Activated naive CD4-positive, alpha-beta T cell treated with anti-CD3 and anti-CD28 coated beads, Interleukin-2, amount 10 ng/mL, durations not matched to agents 7 days and 5 days (primary cell): ENCODE measurements at places on chromosomes 4 and X.

GRCh38 chr4:8278009-8278395 is 8.4 kb downstream of the HTRA3 start:
- DNase-seq, result no peak
- H3K4me1 ChIP-seq, result no peaks in the 10 kb centered on the region
- peaks cover 21% of the 10 kb centered on the region for H3K27me3 ChIP-seq
- no peak overlapping the region for H3K27ac ChIP-seq

DNA sequence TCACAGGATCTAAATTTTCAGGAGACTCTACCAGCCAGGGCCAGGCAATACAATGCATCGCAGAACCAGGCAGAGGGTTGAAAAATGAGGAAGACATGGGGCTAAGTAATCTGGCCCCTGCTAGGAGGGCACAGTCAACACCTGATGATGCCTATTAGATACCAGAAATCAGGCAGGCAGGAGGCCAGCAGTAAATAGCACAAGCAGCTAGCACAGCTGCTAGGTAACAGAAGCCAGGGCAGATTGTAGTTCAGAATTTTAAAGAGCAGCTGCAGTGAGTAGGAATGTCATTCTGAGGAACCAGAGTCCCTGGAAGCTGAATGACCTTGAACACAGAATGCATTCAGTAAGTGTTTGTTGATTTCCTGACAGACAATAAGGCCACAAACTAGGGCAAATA is 38.8 kb upstream of the TRPC5OS start:
- H3K27ac ChIP-seq, result no peak overlapping the region
- no peaks in the 10 kb centered on the region for H3K4me1 ChIP-seq
- no peaks in the 10 kb centered on the region for H3K36me3 ChIP-seq

GRCh38 chrX:78643096-78643495 is 16.0 kb downstream of the RTL3 start:
- peaks cover 19% of the 10 kb centered on the region for H3K4me1 ChIP-seq
- peaks cover 11% of the 10 kb centered on the region for H3K27me3 ChIP-seq
- H3K27ac ChIP-seq, result no peak overlapping the region

DNA sequence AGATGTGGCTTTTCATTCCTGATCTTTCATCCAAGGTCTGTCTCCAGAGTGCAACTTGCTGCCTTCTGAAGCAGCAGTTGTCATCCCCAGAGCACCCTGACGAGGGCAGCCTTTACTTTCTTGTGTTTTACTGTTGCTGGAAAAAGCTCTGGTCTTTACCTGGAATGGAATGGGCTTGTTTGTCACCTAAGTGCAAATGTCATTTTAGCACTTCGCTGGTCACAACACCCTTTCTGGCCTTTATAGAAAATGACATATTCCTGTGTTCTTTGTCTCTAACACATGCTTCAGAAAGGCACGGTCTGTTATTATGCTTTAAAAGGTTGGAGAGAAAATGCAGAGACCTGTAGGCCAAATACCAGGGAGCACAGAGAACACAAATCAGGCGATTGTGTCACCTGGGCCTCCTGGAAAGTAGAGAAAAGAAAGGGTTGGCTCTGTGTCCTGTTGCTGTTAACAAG is 332.7 kb upstream of the IGFBP7 start:
- no peak overlapping the region for H3K27ac ChIP-seq
- no peak overlapping the region for H3K4me3 ChIP-seq
- H3K4me1 ChIP-seq, result no peaks in the 10 kb centered on the region
- H3K36me3 ChIP-seq, result no peaks in the 10 kb centered on the region
- DNase-seq, result no peak
- H3K27me3 ChIP-seq, result no peaks in the 10 kb centered on the region

GRCh38 chr4:84750260-84750959 is 167.5 kb downstream of the CDS1 start:
- H3K27me3 ChIP-seq, result no peaks in the 10 kb centered on the region
- no peaks in the 10 kb centered on the region for H3K4me1 ChIP-seq
- no peak for DNase-seq
- H3K36me3 ChIP-seq, result no peaks in the 10 kb centered on the region

DNA sequence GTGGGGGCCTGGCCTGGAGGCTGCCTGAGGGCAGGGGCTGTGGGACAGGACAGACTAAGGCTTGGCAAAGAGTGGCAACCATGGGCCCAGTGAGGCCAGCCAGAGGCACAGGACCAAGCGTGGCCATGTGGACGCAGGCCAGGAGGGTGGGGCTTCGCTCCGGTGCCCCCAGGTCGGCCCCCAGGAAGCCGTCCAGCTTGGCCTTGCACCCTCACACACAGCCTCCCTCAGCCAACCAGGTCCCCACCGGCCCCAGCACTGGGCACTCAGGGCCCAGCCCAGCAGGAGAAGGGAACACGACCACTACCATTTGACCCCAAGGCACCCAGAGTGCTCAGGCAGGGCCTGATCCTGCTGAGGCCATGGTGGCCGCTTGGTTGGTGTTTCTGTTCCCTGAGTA is 57.2 kb downstream of the FAM53A start:
- no peak for DNase-seq
- H3K36me3 ChIP-seq, result no peaks in the 10 kb centered on the region
- H3K27ac ChIP-seq, result no peak overlapping the region
- H3K27me3 ChIP-seq, result no peaks in the 10 kb centered on the region
- H3K4me1 ChIP-seq, result no peaks in the 10 kb centered on the region

GRCh38 chr4:152032722-152033131 is 271.9 kb upstream of the GATB start:
- H3K4me3 ChIP-seq, result no peak overlapping the region
- DNase-seq, result no peak
- H3K36me3 ChIP-seq, result peaks cover 5% of the 10 kb centered on the region
- H3K27ac ChIP-seq, result no peak overlapping the region
- no peaks in the 10 kb centered on the region for H3K27me3 ChIP-seq
- H3K4me1 ChIP-seq, result peaks cover 3% of the 10 kb centered on the region

DNA sequence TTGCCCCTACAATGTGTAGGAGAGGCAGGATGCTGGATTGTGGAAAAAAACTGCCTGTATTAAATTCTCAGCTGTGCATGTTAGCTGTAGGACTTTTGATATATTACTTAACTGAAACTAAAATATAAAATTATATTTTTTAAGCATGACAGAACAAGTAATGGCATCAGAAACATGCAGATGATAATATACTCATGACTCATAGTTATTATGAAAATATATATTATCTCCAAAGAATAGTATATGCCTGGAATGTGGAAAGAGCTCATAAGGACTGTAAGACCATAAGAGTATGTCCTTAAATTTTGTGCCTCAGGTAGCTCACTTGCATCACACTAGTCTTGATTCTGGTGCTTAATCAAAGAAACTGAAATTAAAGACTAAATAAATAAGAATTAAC is 1100.6 kb downstream of the TECRL start:
- no peaks in the 10 kb centered on the region for H3K36me3 ChIP-seq
- no peak overlapping the region for H3K27ac ChIP-seq
- no peaks in the 10 kb centered on the region for H3K27me3 ChIP-seq

GRCh38 chr4:162952232-162952631 is 214.5 kb downstream of the NAF1 start:
- no peak overlapping the region for H3K4me3 ChIP-seq
- H3K27me3 ChIP-seq, result no peaks in the 10 kb centered on the region
- H3K36me3 ChIP-seq, result no peaks in the 10 kb centered on the region
- H3K27ac ChIP-seq, result no peak overlapping the region
- DNase-seq, result no peak
- H3K4me1 ChIP-seq, result no peaks in the 10 kb centered on the region

DNA sequence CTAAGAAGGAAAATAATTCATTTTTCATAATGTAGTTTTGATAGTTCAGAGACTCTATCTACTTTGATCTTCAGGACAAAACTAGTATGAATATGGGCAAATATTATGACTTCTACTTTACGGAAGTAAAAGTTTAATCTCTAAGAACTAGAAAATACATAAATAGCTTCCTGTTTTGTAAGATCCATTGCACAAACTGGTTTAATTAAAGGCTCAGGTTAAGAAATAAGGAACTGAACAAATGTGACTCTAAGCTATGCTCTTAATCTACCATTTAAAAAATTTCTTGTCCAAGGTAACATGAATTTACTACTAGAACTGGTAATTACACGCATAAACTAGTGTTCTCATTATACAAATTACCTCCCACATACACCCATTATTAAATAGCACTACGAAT is 360.6 kb downstream of the INPP4B start:
- H3K36me3 ChIP-seq, result peaks cover 3% of the 10 kb centered on the region
- no peaks in the 10 kb centered on the region for H3K27me3 ChIP-seq
- no peak overlapping the region for H3K4me3 ChIP-seq
- H3K4me1 ChIP-seq, result no peaks in the 10 kb centered on the region
- H3K27ac ChIP-seq, result no peak overlapping the region

DNA sequence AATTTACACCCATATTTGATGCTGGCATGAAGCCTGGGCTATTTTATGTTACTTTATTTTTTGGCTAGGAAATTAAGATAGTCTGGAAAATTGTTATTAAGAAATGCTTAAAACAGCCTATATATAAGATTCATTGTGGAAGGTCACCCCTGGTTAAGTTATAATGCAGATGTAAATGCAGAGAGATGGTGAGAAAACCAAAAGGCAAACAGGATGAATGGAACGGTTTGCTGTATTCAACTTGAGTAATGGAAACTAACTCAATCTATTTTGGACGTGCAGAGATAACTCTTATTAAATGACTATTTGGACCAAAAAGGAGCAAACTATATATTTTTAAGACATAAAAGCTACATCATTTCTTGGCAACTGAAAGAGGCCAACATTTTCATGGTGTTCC is 446.3 kb upstream of the FRG1 start:
- DNase-seq, result no peak
- no peak overlapping the region for H3K4me3 ChIP-seq
- H3K4me1 ChIP-seq, result no peaks in the 10 kb centered on the region
- no peak overlapping the region for H3K27ac ChIP-seq
- no peaks in the 10 kb centered on the region for H3K36me3 ChIP-seq
- H3K27me3 ChIP-seq, result no peaks in the 10 kb centered on the region

GRCh38 chr4:53573696-53574095 is 17.6 kb downstream of the LNX1 start:
- no peak overlapping the region for H3K4me3 ChIP-seq
- no peaks in the 10 kb centered on the region for H3K4me1 ChIP-seq
- no peak overlapping the region for H3K27ac ChIP-seq
- H3K36me3 ChIP-seq, result no peaks in the 10 kb centered on the region
- no peaks in the 10 kb centered on the region for H3K27me3 ChIP-seq
- no peak for DNase-seq

GRCh38 chrX:105263801-105264200 is 43.3 kb upstream of the TEX13A start:
- DNase-seq, result no peak
- no peaks in the 10 kb centered on the region for H3K36me3 ChIP-seq
- no peaks in the 10 kb centered on the region for H3K4me1 ChIP-seq
- H3K4me3 ChIP-seq, result no peak overlapping the region
- no peak overlapping the region for H3K27ac ChIP-seq

GRCh38 chr4:153453402-153453801 is 12.8 kb upstream of the TMEM131L start:
- H3K4me1 ChIP-seq, result peaks cover 40% of the 10 kb centered on the region
- H3K4me3 ChIP-seq, result no peak overlapping the region
- no peak overlapping the region for H3K27ac ChIP-seq
- peaks cover 5% of the 10 kb centered on the region for H3K27me3 ChIP-seq
- DNase-seq, result no peak
- no peaks in the 10 kb centered on the region for H3K36me3 ChIP-seq

GRCh38 chr4:165208221-165208652 is 876 bp downstream of the KLHL2 start:
- no peak for DNase-seq
- H3K4me3 ChIP-seq, result peak overlapping the region; percentile 92
- H3K4me1 ChIP-seq, result peaks cover 79% of the 10 kb centered on the region

DNA sequence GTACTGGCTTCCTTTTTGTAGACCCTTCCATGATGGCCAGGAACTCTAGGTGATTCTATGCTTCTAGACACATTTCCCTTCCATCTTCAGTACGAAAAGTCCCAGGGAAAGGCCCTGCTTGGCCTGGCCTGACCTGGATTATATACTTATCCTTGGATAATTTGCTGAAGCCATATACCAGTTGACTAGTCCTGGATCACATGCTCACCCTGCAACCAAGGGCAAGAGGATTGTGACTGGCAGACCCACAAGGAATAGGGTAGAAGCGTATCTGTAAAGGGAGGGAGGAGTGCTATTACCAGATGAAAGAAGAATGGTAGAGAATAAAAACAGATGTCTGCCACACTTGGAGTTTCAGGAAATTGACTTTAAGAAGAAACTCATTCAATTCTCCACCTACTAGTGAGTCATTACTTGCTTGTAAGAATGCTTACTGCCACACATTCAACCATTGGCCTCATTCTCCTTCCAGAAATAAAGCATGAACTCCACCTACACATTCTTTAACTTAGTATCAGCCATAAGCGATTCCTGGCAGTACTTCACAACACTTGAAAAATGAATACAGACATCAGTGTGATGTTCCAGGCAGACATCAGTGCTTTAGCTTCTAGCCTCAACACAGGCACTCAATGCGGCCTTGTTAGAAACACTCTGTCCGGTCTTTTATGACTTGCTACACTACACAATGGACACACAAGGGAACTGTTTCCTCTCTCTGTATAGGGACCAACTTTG is 141.8 kb downstream of the CBR4 start:
- no peak overlapping the region for H3K4me3 ChIP-seq
- DNase-seq, result no peak
- no peak overlapping the region for H3K27ac ChIP-seq
- peaks cover 7% of the 10 kb centered on the region for H3K27me3 ChIP-seq
- no peaks in the 10 kb centered on the region for H3K4me1 ChIP-seq
- H3K36me3 ChIP-seq, result no peaks in the 10 kb centered on the region

- H3K36me3 ChIP-seq, result no peaks in the 10 kb centered on the region
- no peak for DNase-seq
- H3K4me3 ChIP-seq, result no peak overlapping the region
- H3K4me1 ChIP-seq, result no peaks in the 10 kb centered on the region
- H3K27me3 ChIP-seq, result no peaks in the 10 kb centered on the region
Observed at GRCh38 chr4:161448550-161449180, 715.1 kb downstream of the FSTL5 start.

DNA sequence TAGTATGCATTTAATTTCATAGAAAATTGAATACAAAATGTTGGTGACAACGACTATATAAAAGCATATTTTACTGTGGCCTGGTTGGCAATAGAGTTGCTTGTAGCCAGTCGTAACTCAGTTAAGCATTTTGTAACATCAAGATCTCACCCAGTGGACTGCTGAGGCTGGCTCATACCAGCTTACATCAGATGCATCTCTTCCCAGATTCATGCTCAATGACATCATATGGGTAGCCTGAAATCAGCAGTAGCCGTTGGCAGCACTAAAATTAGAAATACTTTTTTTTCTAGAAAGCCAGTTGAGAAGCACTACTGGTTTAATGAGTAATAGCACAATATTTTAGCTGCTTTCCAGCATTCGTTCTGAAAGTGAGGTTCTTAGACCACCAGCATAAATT is 341.2 kb downstream of the TECRL start:
- DNase-seq, result no peak
- no peaks in the 10 kb centered on the region for H3K36me3 ChIP-seq
- no peak overlapping the region for H3K27ac ChIP-seq
- no peaks in the 10 kb centered on the region for H3K27me3 ChIP-seq

- DNase-seq, result peak; percentile 47
- no peaks in the 10 kb centered on the region for H3K36me3 ChIP-seq
- peaks cover 22% of the 10 kb centered on the region for H3K27me3 ChIP-seq
- H3K4me1 ChIP-seq, result no peaks in the 10 kb centered on the region
Observed at GRCh38 chrX:152632445-152633097, 5.1 kb upstream of the GABRQ start.
